ENCODE measurements at places on chromosomes 6 and 20.
A peak's percentile ranks its signal among the peaks of the same experiment; 100 is the strongest.

DNA sequence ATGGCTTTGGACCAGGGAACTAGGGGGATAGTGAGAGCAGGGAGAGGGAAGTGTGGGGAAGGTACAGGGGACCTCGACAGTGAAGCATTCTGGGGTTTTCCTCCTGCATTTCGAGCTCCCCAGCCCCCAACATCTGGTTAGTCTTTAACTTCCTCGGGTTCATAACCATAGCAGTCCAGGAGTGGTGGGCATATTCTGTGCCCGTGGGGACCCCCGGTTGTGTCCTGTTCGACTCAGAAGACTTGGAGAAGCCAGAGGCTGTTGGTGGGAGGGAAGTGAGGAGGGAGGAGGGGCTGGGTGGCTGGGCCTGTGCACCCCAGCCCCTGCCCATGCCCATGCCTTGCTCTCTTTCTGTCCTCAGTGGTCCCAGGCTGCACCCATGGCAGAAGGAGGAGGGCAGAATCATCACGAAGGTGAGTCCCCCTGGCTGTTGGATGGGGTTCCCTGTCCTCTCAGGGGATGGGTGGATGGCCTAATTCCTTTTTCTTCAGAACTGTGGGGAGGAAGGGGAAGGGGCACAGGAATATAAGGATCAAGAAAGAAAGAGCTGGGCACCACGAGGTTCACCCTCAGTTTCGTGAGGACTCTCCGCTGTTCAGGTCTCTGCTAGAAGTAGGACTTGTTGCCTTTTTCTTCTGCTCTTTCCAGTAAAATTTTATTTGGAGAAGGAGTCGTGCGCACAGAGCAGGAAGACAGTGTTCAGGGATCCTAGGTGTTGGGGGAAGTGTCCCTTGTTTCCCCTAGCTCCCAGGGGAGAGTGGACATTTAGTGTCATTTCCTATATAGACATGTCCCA lies 4.2 kb downstream of the VEGFA start:
- DNase-seq: no peak

- DNase-seq: no peak
Observed at GRCh38 chr6:54357141-54357540, 48.9 kb downstream of the TINAG start.

DNA sequence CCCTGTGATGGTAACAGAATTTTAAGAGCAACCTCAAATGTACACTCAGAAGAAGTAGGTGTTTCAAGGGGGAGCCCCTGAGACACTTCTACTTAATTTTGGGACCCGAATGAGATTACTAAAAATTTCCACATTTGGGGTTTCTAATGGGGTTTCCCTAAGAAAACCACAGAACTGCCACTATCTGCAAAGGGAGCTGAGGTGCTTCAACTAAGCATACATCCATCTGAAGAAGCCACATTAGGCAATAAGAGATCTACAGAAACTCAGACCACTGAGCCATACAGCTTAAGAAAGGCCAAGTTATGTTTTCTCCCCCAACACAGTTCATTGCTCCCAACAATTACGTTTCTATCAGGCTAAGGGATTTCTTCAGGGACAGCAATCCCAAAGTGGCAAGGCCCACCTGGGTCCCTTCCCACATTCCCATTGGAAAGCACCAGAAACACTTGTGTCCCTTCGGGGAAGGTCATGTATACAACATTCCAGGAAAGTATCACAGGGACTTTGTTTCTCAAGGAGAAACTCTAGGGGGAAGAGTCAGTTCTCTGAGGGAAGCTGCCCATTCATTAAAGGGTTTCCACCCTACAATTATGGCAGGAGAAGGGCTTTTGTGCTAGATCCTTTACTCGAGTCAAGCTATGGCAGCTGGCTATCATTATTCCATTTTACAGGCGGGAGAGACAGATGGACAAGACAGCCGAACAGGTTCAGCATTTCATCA lies 5.0 kb downstream of the BCL2L1 start:
- no peak for DNase-seq

DNA sequence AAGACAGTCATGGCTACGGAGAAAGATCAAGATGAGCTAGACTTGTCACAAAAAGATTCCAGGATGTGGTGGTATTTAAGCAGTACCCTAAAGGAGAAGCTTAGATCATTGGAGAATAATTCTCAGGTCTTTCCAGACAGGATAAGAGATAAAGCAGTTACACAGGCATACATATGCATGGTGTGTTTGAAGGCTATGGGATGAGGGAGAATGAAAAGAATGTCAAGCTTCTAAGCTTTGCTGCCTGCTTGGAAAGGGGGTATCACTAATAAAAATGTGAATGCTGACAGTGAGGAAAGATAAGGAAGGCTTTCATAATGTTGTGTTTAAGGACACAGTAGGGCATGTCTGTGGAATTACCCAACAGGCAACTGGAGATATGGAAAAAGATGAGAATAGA lies 28.1 kb downstream of the RWDD2A start:
- DNase-seq: no peak

DNA sequence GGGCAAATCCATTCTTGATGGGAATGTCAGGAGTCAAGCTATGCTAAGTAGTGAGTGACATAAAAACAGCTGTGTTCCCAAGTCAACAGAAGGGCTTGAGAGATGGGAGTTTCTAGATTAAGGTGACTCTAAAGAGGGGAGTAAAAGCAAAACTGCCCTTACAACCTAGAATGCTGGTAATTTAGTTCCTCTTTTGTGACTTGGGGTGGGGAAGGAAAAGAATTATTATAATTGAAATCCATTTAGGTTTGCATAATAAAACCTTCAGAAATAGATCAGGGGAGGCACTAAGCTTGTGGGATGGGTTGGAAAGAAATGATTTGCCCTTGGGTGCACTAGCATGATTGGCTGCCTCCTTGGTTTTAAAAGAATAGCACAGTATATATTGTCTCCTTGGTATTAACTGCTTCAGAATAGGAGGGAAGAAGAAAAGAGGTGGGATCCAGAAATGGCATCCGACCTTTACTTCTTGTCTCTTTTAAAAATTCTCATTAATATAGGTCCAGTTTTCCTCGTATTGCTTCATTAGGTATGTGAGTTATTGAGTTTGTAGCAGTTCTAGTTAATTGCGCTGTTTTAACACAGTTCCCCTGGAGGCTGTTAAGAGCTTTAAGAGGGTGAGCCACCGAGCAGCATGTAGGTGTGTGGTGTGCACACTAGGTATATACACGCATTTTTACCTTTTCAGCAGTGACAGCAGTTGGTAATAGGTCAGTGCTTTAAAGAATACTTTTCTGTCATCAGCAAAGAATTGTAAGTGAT lies 95.3 kb upstream of the VSTM2L start:
- DNase-seq: no peak

- DNase-seq: no peak
Observed at GRCh38 chr6:29491574-29491973, 3.8 kb upstream of the MAS1L start.

DNA sequence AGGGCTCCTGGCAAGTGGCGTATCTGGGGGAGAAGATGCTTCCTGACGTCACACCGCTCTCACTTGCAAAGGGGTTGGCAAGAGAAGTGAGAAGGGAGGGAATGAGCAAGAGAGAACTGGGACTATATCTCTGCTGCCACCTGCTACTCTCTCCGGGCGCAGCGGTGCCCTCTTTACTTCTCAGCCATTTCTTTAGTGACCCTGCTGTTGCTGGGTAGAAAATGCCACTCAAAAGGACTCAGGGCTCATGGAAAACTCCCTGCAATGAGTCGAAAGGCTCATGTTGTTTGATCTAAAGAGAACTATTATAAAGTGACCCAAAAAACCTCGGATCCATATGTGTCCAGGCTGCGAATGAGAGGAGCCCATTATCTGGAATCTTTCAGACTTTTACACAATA lies 401.8 kb downstream of the SAMD5 start:
- no peak for DNase-seq

GRCh38 chr6:170098428-170099170 lies 192.3 kb downstream of the DLL1 start:
- DNase-seq: no peak

GRCh38 chr6:56999049-56999448 lies 44.1 kb downstream of the BEND6 start:
- no peak for DNase-seq

- DNase-seq: no peak
Observed at GRCh38 chr6:149939356-149939648, 2.5 kb upstream of the ULBP2 start.

DNA sequence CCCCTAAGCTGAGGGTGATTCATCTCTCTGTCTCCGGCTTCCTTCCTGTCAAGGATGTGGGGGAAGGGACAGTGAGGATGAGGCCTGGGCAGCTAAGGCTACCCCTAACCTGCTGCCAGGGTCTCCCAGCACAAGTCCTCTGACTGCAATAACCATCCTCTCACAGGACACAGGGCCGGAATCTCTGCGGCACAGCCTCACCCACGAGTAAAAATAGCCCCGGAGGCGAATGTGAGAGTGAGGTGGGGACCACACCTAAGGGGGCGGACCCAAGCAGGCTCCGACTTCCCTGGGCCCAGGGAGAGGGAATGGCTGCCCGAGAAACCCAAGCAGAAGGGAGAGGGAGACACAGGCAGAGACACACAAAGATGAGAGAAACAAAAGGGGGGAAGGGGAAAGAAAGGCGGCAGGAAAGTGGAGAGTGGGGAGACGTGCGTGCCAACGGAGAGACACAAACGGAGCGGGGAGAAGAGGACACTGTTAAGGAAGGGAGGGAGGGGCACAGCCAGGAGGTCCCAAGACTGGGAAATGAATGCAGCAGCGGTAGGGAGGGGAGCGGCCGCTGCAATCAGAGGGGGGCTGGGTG lies 1.4 kb downstream of the CLIC1 start:
- DNase-seq: peak; percentile 52
